ENCODE measurements at places on chromosomes 2 and 18.

DNA sequence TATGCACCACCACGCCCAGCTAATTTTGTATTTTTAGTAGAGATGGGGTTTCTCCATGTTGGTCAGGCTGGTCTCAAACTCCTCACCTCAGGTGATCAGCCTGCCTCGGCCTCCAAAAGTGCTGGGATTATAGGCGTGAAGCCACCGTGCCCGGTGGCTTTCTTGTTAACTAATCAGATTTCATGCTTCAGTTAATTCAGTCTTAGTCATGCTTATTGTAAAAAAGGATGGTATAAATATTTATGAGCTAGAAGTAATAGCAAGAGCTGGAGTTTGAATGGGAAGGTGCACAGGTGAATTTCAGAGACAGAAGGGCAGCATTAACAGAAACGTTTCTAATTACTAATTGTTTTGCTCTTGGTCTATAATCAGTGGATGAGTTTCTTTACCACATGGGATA, 10.3 kb downstream of the GEMIN6 start:
- DNase-seq: peak; percentile 64

- no peak for DNase-seq
These were observed 50.9 kb downstream of the SP3 start for GRCh38 chr2:173914055-173914927.

GRCh38 chr2:182444170-182444569, 17.3 kb upstream of the PDE1A start:
- no peak for DNase-seq

- DNase-seq: peak; percentile 47
These were observed 4.2 kb upstream of the HOXD13 start for GRCh38 chr2:176088048-176088936.

- no peak for DNase-seq
These were observed 73.0 kb upstream of the NOSTRIN start for GRCh38 chr2:168729455-168729854.

DNA sequence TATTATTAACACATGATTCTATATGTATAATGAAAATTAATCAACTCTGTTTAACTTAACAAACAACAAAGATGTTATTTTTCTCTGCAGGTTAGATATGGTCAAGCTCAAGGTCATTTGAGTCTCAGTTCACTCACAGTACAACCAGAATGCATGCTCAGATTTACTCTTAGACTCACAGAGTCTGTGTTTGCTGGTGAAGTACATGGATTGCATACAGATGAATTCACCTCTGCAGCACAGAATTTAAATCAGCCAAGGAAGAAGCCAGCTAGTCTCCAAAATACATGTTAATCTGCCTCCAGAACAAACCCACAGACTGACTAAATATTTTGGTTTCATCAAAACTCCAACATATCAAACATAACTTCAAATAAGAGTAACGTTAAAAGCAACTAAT, 424.5 kb downstream of the RAD51AP2 start:
- no peak for DNase-seq

- peak; percentile 25 for DNase-seq
These were observed 777 bp upstream of the C18orf32 start for GRCh38 chr18:49487711-49488310.

- no peak for DNase-seq
These were observed 133.3 kb downstream of the OSR1 start for GRCh38 chr2:19225126-19225525.

GRCh38 chr2:101160454-101160853, 9.3 kb upstream of the TBC1D8 start:
- peak; percentile 90 for DNase-seq

DNA sequence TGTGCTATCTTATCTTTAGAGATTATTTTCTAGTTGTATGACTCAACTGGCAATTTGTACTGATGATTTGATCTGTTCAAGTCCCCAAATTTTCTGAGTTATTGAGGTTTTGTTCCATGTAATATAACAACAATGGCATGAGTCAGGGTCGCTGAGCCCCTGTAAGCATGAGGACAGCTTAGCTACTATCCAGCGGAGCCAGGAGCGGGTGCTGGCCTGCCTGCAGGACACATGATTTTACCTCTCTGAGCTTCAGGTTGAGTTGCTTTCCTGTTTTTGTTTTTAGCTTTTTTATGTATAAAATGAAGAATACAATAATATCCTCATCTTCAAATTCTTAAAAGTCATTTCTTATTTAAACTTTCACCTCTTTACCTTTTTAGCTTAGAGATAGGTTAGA, 561.1 kb downstream of the CNTNAP5 start:
- DNase-seq: no peak

DNA sequence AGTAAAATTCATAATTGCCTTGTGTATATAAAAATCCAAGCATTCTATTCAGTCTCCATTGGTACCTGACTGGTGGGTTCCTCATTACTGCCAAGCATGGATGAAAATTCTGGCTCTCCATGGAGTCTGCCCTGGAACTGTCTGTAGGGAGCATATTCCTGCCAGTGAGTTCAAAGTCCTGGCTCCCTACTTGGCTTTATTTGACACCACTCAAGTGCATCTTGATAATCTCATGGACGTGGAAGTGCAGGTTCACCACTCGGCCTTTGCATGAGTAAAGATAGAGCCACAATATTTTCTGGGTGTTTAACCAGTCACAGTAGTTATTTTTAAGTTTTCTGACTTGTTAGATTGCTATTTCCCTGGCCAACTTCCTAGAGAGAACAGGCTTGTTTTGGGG, 63.5 kb downstream of the CNTNAP5 start:
- no peak for DNase-seq

- DNase-seq: no peak
These were observed 695 bp downstream of the RBFA start for GRCh38 chr18:80034852-80035406.

GRCh38 chr2:11679016-11679415, 9.0 kb upstream of the NTSR2 start:
- no peak for DNase-seq

DNA sequence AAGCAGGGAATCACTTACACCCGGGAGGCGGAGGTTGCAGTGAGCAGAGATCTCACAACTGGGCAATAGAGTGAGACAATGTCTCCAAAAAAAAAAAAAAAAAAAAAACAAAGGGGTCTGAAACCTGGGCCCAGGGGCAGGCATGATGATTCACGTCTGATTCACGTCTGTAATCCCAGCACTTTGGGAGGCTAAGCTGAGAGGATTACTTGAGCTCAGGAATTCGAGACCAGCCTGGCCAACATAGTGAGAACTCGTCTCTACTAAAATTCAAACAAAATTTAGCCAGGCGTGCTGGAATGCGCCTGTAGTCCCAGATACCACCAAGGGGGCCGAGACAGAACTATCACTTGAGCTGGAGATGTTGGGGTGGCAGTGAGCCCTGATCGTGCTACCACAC, 30.3 kb downstream of the TEX44 start:
- no peak for DNase-seq

DNA sequence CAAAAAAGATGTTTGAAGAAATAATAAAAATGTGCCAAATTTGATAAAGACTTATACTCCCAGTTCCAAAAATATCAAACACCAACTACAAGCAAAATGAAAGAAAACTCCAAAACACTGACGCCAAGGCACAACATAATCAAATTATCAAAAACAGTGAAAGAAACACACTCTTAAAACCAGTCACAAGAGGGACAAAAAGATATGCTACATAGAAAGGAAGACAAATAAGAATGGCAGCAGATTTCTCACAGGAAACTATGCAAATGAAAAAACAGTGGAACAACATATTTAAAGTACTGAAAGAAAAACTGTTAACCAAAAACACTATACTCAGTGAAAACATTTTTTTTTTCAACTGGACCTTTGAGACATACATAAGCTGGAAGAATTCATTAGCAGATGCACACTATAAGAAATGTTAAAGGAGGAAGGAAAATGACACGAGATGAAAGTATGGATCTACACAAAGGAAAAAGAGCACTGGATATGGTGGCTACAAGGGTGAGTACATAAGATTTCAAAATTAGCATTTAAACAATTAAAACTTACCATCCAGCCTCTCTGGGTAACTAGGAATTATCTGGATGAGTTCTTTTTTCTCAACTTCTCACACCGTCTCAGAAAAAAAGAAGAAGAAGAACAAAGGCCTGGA, 94.0 kb upstream of the ACVR1C start:
- peak; percentile 17 for DNase-seq

- peak; percentile 97 for DNase-seq
These were observed 42.1 kb downstream of the BMP10 start for GRCh38 chr2:68828887-68829708.

DNA sequence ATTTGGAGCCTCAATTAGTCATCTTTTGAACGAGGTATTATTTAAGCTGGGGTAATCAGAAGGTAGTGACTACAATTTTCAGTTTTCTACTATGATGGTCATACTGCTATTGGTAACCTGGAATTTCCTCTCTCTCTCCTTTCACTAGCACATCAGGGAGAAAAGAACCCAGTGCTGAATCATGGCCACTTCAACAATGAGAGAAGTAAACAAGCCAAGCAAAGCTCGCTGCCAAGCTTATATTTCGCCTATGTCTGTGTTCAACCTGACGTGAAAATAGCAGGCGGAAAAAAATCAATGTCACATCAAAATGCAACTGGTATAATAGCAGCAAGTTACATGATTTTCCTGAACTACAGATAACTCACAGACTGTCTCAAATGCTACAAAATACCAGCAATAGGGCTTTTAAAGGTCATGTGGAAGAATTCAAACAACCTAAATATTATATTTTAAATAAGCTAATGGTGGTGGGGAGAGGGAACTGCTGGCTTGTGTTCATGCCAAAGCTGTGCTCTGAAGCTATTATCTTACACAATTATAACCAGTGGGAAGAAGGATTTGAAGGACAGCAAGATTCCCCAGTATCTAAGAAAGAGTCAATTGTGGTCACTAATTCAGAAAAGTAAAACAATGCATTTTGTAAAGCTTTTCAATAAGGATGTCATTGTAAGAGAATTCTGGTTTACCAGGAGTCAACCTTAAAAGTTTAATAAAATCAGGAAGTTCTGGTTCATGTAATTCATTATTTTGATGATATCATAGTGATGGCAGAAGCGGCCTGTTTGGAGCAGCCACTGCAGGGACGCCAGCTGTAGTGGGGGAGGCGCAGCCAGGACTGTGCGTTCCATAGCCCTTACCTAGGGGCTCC, 38.0 kb downstream of the RNF152 start:
- DNase-seq: peak; percentile 35

DNA sequence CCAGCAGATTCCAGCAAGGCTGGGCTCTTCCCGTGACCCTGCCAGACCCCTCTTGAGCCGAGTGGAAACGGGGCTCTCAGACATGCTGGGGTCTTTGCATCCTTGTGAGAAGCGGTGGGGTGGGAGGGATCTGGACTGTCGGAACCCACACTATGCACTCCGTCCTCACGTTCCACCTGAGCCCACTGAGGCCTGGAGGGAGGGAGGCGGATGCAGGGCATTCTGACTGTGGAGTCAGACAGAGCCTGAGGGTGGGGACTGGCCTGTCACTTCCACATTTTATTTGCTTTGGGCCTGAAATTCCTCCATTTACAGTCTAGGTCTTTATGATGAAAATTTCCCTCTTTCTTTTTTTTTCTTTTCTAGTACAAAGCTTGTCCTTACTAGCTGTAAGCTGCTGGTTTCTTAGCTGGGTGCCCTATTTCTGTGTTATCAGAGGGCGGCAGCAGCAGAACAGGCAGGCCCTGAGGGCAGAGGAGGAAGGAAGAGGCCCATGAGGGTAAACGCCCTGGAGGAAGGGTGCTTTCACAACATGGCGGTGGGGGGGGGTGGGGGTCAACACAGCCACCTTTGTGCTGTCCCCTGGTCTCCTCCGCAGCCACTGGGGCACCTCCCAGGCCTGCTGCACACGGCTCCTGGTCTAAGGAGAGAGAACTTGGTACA, 373.5 kb upstream of the MYT1L start:
- DNase-seq: no peak

DNA sequence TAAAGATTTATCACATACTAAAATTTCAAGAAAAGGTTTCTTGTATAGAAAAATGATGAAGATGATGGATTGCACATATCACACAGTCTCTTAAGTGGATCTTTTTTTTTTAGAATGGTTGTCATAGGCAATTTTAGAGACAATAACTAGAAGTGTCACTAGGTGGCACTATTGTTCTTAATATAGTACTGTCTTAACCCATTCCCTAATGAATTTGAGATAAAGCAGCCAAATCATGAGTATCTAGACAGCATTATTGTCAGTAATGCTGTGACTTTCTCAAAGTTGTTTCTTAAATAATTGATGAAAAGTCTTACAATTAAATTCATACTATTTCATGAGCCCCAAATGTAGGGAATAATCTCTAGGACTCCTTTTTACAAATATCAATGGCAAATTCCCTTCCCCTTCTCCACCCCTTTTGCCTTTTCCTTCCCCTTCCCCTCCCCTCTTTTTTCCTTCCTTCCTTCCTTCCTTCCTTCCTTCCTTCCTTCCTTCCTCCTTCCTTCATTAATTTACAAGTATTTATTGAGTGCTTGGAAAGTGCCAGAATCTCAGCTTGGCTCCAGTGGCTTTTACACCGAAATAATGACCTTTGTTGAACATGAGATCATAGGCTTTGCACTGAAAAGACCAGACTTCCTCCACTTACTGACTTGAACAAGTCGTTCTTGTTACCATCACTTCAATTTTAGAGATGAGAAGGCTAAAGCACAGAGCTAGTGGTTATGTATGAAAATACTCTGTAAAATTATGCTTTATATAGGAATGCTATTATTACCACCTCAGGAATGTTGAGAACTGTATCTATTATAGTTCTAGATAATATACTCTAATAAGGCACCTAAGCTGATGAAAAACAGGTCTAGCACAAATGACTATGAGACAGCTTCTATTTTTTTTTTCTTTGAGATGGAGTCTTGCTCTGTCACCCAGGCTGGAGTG, 19.8 kb downstream of the MYL12B start:
- DNase-seq: peak; percentile 76

DNA sequence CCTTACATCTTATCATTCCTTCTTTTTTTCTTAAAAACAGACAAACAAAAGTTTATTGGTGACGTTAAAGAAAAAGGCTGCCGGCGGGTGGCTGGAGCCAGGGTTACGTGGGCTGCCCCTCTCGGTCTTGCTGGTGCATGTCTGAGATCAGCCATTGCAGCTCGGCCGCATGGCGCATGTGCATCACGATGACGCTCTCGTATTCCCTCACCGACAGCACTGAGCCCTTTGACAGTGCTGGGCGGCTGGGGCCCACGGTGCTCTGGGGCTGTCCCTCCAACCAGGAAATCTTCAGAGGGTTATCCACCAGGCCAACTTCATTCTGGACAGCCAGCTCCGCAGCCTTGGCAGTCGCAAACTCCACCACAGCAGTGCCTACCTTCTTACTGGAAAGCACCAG, 1081.8 kb upstream of the TMEFF2 start:
- DNase-seq: no peak

DNA sequence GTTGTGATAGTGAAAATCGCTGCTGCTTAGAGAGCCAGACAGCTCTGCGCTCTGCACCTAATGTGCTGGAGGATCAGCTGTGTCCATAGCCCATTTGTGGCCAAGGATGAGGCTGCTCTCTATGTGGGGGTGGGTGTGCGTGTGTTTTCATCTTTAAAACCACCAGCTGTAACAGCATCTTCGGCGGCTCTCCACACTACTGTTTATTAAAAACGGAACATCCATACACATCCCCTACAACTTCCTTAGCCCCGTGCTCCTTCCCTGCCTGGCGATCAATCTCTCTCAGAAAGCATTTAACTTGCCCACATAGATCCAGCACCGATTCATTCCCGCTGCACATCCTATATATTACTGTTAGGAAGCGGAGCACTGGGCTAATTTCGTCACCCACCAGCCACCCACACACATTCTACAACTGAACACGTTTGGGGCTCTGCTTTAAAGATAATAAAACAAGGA, 1.6 kb downstream of the CELF4 start:
- DNase-seq: no peak

All from M059J (cell line).